ENCODE measurements at places on chromosomes 6 and 20.

- DNase-seq = no peak
Measured at GRCh38 chr6:32790306-32790705, 26.5 kb downstream of the HLA-DOB start.

- no peak for DNase-seq
Measured at GRCh38 chr6:45001663-45002062, 326.5 kb upstream of the RUNX2 start.

GRCh38 chr6:40444811-40445210 lies 142.4 kb downstream of the LRFN2 start:
- peak; percentile 39 for DNase-seq

- no peak for DNase-seq
Measured at GRCh38 chr6:147510929-147511590, 2.6 kb downstream of the SAMD5 start.

- no peak for DNase-seq
Measured at GRCh38 chr20:19683188-19683587, 74.9 kb upstream of the RIN2 start.

DNA sequence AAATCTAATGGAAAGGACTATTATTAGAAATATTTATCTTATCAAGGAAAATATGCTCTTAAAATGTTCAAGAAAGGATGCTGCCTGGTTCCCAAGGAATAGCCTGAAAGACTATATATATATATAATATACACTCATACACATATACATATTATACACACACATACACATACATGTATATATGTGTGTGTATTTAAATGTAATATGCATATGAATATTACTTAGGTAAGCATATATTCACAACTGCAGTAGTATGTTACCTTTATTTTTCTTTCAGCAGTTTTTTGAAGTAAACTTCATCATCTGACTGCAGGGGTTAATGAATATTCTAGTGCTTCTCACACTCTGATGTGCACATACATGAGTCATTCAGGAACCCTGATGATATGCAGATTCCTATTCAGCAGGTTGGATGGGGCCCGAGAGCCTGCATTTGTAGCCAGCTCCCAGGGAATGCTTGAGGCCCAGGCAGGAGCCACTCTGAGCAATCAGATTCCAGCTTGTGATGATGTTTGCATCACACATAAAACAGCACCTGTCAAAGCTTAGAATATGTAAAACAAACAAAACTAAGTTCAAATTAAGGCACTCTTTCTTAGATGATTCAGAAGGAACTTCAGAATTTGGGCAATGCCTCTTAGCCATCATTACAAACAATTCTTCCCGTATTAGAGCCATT lies 16.1 kb downstream of the MYLK4 start:
- no peak for DNase-seq

DNA sequence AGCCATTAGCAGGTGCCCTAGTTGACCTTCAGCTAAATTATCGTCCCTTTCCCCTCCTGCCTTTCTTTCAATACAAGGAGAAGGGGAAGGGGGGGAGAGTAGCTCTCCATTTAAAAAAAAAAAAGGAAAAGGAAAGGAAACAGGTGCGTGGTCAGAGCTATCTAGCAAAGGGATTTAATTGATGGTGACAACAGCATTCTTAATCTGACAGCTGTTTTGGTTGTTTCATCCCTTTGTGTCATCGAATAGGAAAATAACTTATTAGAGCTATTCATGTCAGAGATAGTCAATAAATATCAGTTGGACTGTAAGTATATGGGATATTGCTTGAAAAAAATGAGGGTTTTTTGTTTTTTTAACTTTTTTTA lies 195.2 kb upstream of the SASH1 start:
- DNase-seq = no peak

DNA sequence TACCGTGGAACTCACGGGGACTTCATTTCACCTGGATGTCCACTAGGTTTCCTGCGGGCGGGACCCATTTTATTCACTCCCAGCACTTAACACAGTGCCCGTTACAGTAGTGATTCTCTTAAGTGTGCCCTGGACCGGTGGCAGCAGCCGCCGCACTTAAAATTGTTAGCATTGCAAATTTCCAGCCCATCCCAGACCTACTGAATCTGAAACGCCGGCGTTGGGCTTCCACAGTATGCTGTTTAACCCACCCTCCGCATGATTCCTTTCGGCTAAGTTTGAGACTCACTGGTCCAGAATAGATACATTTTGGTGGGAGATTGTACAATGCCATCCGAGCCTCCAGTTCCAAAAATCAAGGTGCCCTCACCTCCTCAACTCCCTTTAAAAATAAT lies 967 bp downstream of the SMPDL3A start:
- DNase-seq = no peak

DNA sequence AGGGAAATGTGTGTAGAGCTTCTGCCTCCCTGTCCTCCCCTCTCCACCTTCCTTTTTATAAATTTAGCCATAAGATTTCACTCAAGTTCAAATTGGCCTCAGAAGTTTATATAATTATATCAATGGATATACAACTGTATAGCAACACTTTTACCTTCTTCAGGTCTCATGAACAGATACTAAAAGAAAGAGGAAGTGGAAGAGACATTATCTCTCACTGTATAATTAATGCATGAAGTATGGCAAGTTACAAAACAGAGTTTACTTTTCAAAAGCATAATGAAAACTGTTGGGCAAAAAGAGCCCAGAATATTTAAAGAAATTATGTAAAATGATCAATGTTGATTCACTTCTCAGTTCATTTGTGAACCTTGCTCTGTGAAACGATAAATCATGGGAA lies 99.7 kb downstream of the PDE7B start:
- no peak for DNase-seq

GRCh38 chr6:160077024-160077423 lies 44.6 kb upstream of the SLC22A1 start:
- DNase-seq = no peak

DNA sequence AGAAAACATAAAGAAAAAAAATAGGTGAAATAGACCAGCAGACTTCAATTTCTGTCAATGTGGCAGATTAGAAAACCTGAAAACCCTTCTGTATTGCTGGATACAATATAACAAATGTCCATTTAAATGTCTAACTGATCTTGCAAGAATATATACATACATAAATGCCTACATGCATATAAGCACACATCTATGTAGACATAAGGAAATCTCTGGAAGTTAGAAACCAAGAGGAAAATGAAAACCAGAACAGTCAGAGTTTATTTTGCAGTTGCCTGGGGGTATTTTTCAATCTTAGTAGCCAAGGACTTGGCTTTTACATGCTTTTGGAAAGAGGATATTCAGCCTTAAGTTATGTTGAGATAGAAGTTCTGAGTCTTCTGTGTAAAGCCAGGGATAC lies 184.0 kb downstream of the RPS12 start:
- no peak for DNase-seq

DNA sequence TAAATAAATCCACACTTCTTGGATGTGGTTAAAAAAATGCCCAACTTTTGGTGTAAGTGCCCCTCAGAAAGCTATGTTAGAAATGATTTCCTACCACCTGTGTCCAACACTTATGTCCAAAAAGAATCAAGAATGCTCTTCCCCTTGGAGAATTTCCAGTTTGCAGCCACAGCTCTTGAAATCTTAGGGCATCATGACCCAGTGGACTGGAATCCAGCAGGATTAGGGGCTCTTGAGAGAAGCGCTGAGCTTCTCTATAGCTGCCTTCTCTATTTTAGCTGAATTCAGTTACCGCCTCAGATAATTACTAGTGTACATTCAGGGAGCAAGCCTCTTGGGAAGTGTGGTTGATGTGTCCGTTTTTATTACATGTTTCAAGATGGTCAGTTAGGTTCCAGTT lies 2.5 kb downstream of the PHACTR1 start:
- no peak for DNase-seq

DNA sequence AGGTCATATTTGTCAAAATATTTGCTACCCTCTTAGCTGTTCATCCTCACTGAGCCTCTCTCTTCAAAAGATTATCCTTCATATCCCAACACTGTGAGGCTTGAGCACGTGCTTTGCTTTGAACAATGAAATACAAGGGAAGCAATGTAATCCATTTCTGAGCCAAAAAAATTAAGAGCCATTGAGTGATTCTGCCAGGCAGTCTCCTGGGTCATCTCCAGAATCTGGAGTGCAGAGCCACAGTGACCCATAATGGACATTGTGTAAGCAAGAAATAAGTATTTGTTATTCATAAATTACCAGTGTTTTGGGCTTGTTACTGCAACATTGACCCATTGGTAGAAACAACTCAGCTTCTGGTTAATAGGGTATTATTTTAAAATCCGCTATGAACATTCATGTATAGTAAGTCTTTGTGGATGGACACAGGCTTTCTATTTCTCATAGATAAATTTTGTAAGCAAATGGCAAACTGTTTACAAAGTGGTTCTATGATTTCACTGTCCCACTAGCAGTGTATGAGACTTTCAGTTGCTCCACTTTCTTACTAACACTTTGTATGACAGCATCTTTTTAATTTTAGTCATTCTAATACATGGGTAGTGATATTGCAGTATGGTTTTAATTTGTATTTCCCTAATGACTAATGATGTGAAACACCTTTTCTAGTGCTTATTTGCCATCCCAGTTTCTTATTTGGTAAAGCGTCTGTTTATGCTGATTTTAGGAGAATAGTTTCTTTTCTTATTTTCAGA lies 358.2 kb downstream of the PLCB1 start:
- DNase-seq = no peak

GRCh38 chr6:134934793-134935485 lies 15.0 kb downstream of the ALDH8A1 start:
- DNase-seq = no peak

DNA sequence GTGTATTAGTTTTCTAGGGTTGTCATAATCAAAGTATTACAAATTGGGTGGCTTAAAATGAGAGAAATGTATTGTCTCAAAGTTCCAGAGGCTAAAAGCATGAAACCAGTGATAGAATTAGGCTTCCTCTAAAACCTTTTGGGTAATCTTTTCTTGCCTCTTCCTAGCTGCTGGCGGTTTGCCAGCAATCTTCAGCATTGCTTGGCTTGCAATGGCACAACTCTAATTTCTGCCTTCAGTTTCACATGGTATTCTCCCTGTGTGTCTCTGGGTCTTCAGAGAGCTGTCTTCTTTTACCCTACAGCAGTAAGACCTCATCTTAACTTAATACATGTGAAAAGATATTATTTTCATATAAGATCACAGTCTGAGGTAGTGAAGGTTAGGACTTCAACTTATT lies 479.1 kb upstream of the GJE1 start:
- DNase-seq = no peak

- no peak for DNase-seq
Measured at GRCh38 chr6:51118792-51119191, 300.1 kb downstream of the TFAP2B start.

GRCh38 chr6:34526241-34526972 lies 29.7 kb downstream of the SPDEF start:
- no peak for DNase-seq

GRCh38 chr20:39736434-39737327 lies 774.5 kb downstream of the DHX35 start:
- DNase-seq = no peak

- no peak for DNase-seq
Measured at GRCh38 chr6:40631744-40632143, 44.6 kb upstream of the LRFN2 start.

- no peak for DNase-seq
Measured at GRCh38 chr20:14785065-14785743, 447.8 kb upstream of the FLRT3 start.

- no peak for DNase-seq
Measured at GRCh38 chr6:56339524-56339923, 92.1 kb upstream of the COL21A1 start.

DNA sequence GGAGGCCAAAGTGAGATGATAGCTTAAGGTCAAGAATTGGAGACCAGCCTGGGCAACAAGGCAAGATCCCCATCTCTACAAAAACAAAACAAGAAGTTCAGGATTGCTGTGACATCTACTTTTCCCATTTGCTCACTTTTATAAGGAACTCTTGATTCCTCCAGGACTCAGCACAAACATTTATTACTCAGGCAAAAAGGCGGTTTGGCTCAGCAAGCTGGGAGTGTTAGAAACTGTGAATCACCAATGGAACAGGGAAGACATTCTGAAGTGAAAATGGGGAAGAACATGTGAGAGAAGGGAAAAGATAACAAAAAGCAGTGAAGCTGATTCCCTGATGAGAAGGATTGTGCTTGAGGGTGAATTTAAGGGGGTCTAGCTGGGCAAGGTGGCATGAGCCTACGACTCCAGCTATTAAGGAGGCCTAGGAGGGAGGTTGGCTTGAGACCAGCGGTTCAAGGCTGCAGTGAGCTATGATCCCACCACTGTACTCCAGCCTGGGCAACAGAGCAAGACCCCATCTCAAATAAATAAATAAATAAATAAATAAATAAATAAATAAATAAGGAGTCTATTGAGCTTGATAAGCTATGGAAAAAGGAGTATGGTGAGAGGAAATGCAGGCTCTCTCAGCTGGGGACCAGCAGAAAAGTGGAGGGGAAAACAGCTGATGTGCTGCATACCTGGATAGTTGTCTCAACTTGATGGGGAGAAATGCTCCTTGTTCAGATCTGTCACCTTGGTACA lies 65.4 kb upstream of the HDDC2 start:
- no peak for DNase-seq

- no peak for DNase-seq
Measured at GRCh38 chr20:63963784-63964301, 5.9 kb downstream of the ZNF512B start.

DNA sequence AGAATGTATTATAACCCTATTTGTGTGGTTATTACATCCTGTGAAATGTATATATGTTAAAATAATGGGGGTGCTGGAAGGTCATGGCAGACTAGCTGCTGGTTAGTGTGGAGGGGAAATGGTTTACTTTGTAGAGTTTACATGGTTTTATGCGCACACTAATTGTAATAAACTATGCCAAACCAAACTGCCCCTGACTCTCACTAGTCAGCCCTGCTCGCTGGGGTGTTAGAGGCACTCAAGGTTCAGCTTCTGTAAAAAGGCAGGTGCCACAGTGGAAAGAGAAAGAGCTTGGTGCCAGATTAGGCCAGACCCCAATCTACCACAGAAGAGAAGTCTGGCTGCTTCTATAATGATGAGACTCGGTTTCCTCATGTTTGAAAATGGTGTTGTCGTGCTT lies 52.7 kb downstream of the GOPC start:
- no peak for DNase-seq

DNA sequence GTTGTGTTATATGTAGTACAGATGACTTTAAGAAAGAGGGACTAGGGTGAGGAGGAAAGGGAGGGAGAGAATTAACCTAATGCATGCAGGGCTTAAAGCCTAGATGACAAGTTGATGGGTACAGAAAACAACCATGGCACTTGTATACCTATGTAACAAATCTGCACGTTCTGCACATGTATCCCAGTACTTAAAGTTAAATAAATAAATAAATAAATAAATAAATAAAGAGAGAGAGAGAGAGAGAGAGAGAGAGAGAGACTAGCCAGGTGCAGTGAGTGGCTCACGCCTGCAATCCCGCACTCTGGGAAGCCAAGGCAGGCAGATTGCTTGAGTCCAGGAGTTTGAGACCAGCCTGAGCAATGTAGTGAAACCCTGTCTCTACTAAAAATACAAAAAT lies 11.5 kb upstream of the CARMIL1 start:
- DNase-seq = no peak

- no peak for DNase-seq
Measured at GRCh38 chr20:42836339-42836738, 353.4 kb downstream of the PTPRT start.

DNA sequence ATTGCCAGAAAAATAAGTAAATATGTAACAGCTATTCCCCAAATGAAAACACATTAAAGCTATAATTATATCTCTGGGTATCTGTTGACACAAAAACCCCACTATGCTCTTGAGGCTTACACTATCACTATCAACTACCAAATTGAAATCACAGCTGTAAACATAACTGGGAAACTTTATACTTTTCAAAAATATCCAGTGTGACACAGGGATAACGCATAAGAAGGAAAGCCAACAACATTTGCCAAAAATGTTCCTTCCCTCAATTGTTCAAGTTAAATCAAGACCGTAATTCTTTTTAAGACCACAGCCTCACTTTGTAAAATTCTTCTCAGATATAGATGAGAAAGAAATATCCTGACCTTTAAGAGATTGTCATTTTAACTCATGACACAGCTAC lies 3.1 kb downstream of the ZHX3 start:
- DNase-seq = no peak

Measured in NCI-H1436 treated with DMSO at 0.1 percent for 48 hours (cell line).